Activated CD4-positive, alpha-beta T cell treated with anti-CD3 and anti-CD28 coated beads, Interleukin-10, Interleukin-2, amounts not matched to agents 100 ng/mL and 50 ng/mL, durations not matched to agents 16 hours and 8 hours (primary cell): ENCODE measurements at places on chromosomes 11 and 22.

- DNase-seq, result peak; percentile 84
Measured at GRCh38 chr22:39266398-39267030, 21.7 kb upstream of the PDGFB start.

DNA sequence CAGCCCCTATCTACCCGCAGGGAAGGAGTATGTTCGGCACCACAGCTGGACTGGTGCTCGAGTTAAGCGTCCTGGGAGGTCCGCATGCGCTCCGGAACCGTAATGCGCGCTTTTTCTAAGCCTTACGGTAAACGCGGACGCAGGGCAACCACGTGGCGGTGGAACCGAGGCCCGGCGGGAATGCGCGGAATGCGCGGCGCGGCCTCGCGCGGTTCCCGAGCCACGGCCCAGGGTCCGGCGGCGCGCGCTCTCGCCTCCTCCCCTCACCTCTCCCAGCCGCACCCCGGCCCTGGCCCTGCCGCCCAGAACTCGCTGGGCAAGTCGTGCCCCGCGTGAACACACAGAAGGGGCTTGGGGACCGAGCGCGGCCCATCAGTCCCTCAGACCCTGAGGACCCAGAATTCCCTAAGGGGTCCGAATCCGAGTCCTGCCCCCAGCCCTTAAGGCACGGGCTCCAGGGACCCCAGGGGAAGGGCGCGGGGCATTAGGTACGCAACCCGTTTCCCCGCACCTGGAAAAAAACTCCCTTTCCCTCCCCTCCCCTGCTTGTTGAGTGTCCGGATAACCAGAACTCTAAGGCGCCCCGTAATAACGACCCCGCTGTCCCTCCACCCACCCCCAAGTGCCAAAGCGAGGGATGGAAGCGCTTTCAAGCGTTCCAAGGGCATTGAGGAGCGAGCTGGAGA is 4.3 kb upstream of the CCND1 start:
- DNase-seq, result no peak

DNA sequence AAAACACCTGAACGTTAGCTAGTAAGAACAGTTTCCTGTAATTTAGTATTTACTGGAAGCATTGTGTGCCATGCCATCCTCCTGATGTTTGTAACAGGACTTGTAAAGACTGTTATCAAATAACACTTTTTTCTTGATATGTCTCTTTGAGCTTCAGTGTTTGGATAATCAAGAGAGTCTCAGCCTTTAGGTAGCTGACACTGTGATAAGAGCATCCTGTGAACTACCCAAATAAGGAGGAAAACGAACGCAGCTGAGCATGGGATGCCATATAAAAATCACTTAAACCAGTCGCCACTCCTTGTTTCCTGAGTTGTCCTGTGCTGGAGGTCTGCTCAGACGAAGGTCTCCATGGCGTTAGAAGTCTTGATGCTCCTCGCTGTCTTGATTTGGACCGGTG is at the start of gene OOSP2:
OOSP2 (plus strand) TSS at position 301 of the 400 bp plus-strand sequence; CDS start at position 352, 51 bp downstream.
- no peak for DNase-seq

DNA sequence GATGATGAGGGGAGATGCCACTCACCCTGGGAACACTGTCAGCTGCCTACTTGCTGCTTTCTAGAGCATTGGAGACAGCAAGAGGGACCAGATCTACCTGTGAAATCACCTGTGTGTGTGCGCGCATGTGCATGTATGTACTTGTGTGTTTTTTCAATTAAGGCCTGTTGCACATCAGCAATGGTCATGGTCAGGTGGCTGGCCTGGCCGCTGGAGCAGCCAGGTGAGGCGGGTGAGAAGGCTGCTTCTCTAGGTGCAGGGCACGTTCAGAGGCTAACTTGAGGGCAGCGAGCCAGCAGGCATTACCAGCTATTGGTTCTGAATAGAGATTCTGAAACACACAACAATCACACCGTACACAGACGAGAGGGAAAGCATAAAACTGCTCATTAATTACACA is 65.1 kb downstream of the PARVG start:
- no peak for DNase-seq

DNA sequence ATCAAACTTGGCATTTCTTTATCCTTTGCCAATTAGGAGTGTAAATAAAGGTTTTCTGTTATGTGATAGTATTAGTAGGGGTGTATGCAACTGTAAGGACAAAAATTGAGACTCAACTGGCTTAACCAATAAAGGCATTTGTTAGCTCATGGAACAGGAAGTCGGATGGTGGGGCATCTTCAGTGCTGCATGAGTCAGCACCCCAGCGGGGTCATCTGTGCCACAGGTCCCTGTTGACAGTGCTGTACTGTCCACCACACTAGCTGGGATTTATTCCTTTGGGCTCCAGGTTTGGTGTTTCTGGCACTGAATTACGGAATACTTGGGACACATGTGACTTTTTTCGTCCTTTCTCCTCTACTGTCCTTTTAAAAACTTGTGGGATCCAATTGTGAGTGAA is 86.0 kb downstream of the PPP6R3 start:
- peak; percentile 22 for DNase-seq

- peak; percentile 65 for DNase-seq
Measured at GRCh38 chr11:11171854-11172253, 181.2 kb downstream of the CSNK2A3 start.

- DNase-seq, result no peak
Measured at GRCh38 chr11:44250421-44250820, 59.5 kb downstream of the ALX4 start.

DNA sequence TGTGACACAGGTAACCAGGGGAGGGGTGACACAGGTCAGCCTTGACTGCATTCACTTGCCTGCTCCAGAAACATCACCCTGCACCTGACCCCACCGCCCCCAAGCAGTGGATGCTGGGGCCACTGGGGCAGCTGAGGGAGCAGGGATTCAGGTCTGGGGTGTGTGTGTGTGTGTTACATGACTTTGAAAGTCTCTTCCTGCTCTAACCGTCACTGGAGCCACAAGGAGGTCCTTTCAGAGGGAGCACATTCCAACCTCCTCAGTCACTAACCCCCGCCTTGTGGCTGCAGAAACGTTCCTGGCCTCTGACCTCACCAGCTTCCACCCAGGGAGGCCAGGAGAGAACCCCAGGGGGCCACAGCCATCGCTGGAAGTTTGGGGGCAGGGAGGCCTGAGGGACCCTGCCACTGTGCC is 2.9 kb upstream of the FOSL1 start:
- DNase-seq, result no peak

DNA sequence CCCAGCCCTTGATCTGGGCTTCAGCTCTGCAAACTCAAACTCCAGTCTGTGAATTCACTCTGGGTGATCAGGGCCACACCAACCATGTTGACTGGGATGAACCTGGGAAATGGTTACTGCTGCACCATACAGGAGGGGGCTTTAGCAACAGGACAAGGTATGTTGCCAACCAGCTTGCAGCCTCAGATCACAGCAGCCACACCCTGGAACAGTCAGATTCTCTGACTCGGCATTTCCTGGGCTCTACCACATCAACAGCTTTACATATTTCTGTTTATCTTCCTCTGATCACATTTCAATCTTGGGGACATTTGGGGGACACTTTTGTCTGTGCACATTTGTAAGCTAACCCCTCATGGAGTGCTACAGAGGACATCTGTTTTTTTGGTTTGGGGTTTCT is 267.0 kb upstream of the NCAM1 start:
- DNase-seq, result no peak

GRCh38 chr11:132134322-132134721 is 763.9 kb downstream of the NTM start:
- DNase-seq, result no peak

DNA sequence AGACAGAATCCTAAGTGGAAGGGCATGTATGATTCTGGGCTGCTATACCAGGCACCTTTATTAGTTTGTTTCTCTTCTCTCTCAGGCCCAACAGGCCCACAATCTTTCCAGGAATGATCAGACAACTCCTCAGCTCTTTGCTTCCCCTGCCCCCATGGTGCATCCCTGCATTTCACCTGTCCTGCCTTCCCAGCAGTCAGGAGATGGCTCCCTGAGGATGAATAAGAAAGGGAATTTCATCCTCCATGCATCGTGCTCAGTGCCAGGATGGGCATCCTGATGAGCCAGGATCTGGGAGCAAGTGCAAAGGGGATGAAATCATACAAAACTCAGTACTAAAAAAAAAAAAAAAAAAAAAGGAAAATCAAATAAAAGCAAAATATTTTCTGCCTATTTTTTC is 18.6 kb upstream of the NTM start:
- no peak for DNase-seq

- DNase-seq, result no peak
Measured at GRCh38 chr11:16809886-16810668, 71.6 kb downstream of the C11orf58 start.

DNA sequence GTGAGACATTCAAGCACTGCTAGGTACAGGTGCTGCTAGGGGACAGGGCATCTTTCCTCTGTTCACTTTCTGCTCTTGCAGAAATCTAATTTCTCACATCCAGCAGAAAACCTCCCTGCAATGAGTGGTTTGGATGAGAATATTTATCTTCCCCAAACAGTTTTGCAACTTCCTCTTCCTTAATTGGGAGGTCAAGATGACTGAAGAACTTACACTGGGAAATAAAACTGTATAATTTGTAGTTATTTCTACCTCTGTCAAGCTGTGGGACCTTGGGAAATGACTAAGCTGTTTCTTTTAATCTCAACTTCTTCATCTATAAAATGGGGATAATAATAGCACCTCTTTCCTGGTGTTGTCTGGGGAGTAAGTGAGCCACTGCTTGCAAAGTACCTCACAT is 69.8 kb downstream of the PRR5L start:
- no peak for DNase-seq

DNA sequence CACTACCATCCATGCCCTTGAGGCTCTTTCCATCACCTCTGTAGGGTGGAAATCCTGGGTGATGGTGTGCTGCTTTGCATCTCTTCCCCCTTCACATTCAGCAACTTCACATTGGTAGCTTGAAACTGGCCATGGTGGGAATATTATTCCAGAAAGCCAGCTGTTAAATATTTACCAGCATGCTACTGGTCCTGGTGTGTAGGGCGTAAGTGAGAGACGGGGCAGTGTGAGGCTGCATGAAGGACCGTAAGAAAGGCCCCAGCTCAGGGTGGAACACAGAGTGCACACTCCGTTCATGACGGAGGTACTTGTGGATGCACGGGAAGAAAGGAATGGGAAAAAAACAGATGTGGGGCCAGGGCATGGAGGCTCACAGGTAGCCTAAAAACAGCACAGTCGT is 121.3 kb downstream of the PKNOX2 start:
- DNase-seq, result no peak

DNA sequence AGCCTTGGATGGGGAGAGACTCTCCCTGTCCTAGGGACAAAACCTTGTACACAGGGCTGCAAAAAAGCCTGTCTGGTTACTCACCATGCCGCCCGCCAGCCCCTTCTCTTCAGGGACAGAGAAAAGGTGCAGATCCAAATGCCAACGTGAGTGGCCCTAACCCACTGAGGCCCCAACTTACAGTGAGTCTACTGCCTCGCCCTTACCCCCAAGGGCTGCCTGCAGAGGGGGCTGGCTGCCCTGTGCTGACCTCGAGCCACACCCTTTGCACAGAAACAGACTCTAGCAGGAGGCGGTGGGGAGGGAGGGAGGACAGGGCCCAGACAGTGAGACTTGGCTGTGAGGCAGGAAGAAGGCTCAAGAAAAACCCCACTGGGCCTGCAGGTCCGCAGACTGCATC is 13.6 kb upstream of the CHST1 start:
- no peak for DNase-seq
